Ovary (tissue), 10 donors: ENCODE measurements at places on chromosomes 7 and 10.

- H3K27ac ChIP-seq: no peak overlapping the region
- no peaks in the 10 kb centered on the region for H3K36me3 ChIP-seq
- peaks cover 4% of the 10 kb centered on the region for H3K4me1 ChIP-seq
- H3K4me3 ChIP-seq: no peak overlapping the region
- peak; percentile 11 for DNase-seq
- H3K27me3 ChIP-seq: no peaks in the 10 kb centered on the region
Measured at GRCh38 chr10:93921338-93921737, 27.6 kb downstream of the SLC35G1 start.

DNA sequence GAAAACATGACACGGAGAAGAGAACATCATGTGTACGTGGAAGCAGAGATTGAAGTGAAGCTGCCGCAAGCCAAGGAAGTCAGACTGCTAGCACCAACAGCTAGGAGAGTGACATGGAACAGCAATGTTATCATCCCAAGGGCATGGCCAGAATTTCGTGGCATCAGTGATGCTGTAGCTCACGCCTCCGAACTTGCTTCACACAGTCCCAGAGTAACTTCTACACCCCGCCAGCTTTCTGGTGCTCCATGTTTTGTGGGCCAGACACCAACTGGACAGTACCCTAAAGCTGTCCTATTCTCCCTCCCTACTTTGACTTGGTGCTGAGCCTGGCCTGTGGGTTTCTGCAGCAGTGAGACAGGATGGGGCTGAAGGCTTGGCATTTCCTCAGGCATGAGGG, 33.0 kb upstream of the EMX2 start:
- no peak overlapping the region for H3K27ac ChIP-seq
- H3K27me3 ChIP-seq: no peaks in the 10 kb centered on the region
- DNase-seq: no peak
- no peaks in the 10 kb centered on the region for H3K36me3 ChIP-seq
- H3K4me3 ChIP-seq: no peak overlapping the region

DNA sequence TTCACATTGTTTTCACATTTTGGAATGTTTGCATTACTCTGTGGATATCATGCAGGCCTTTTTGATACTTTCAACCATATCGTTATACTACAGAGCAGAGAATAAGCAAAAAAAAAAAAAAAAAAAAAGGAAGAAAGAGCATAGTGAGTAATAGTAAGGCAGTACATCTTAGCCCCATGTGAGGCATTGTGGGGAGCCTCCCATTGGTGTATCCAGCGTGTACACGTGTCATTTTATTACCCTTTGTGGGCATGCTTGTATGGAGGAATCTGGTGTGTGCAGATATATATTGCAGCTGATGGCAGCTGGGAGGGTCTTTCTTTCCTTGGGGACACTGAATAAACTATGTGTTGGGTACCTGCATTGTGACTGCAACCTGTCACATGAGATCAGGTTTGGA, 19.6 kb downstream of the R3HCC1L start:
- no peak for DNase-seq
- H3K27ac ChIP-seq: no peak overlapping the region
- no peaks in the 10 kb centered on the region for H3K36me3 ChIP-seq
- H3K4me1 ChIP-seq: peaks cover 3% of the 10 kb centered on the region

DNA sequence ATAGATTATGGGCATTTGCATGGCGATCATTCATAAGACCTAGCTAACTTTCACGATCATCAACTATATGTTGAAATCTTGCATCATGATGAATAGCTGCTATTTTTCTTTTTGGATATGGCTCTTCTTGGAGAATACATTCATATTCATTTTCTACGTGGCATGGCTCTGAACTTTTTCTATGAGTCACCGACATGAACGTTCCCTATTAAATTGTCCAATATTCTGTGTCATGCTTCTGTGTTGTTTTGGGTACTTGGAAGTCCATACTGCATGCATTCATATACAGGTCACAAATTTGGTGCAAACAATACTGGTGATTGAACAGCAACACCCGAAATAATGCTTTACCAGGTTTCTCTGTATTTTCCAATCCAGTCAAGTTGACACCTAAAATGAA, 37.9 kb upstream of the ANKRD1 start:
- DNase-seq: no peak
- H3K4me3 ChIP-seq: no peak overlapping the region
- H3K4me1 ChIP-seq: no peaks in the 10 kb centered on the region
- no peaks in the 10 kb centered on the region for H3K36me3 ChIP-seq

DNA sequence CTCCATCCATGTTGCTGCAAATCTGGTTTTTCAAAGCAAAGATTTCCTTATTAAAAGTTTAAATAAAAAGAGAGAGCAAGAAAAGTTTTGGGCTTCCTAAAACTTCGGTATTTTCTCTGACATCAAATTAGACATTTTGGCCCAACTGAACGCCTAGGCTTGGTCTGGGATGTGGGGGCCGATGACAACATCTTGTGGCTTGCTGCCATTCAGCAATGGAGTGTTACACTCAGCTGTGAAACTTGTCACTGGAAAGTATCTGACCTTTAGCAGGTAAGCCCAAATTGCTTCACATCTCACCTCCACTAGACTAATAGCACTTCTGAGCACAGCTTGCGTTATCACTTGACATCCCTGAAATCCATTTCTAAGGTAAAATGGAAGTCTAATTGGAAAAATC, 320.6 kb downstream of the GATA3 start:
- no peaks in the 10 kb centered on the region for H3K4me1 ChIP-seq

DNA sequence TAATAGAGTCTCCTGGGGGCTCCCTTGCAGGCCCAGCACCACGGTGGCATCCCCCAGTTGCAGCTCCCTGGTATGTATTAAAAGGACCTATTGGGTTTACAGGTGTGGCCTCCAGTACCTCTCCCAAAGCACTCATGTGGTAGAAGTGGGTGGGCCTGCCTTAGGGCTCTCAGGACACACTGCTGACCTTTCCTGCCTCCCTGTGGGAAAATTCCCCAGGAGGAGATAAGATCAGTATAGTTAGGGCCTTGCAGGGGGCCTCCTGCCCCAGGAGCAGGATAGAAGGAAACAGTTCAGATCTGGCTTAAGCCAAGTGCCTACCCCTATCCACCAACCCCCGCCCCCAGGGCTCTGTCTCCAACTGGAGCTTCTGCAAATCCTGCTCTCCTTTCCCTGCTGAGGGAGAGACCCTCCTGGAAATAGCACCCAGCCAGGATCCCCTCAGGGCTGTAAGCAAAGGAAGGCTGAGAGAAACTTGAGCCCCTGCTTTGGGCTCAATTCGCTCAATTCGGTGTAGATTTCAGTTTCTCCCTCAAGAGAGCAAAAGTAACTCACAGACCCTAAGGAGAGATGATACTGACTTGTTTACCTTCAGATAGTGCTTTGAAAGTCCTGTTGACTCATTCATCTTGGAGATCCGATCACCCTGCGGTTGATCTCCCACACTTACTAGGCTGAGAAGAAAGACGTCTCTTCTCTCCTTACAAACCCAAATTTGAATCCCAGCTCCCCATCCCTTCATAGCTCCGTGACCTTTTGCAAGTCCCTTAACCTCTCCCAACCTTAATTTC, 130.6 kb downstream of the WDR11 start:
- H3K4me3 ChIP-seq: no peak overlapping the region
- DNase-seq: no peak
- no peaks in the 10 kb centered on the region for H3K27me3 ChIP-seq

- H3K27ac ChIP-seq: no peak overlapping the region
- no peaks in the 10 kb centered on the region for H3K36me3 ChIP-seq
- no peak overlapping the region for H3K4me3 ChIP-seq
- H3K4me1 ChIP-seq: no peaks in the 10 kb centered on the region
- DNase-seq: no peak
- no peaks in the 10 kb centered on the region for H3K27me3 ChIP-seq
Measured at GRCh38 chr10:96772196-96772595, 51.9 kb upstream of the PIK3AP1 start.

DNA sequence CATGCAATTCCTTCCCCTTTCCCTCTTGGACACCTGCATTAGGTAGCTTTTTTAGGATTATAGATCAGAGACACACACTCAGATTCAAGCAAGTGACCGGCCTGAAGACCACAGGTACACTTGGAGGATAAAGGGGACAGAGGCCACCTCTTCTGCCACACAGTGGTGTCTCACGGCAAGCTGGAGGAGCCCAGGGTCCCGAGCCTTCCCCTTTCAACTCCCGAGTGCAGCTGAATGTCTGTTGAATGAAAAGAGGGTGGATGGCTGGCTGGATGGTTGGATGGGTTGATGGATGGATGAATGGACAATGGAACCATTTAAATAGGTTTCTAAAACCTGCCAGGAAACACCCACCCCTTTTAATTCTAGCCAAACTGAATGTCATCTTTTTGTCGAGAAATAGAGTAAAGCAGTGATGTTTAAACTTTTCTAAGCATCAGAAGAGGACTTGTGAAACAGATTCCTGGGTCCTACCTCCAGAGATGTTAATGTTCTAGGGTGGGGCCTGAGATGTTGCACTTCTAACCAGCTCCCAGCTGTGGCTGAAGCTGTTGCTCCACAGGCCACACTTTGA, 49.2 kb upstream of the ZMIZ1 start:
- H3K36me3 ChIP-seq: no peaks in the 10 kb centered on the region
- no peak overlapping the region for H3K4me3 ChIP-seq
- no peak for DNase-seq
- H3K4me1 ChIP-seq: peaks cover 17% of the 10 kb centered on the region
- H3K27me3 ChIP-seq: no peaks in the 10 kb centered on the region

- no peak overlapping the region for H3K27ac ChIP-seq
- H3K4me1 ChIP-seq: no peaks in the 10 kb centered on the region
Measured at GRCh38 chr7:45294559-45294958, 137.0 kb downstream of the RAMP3 start.

GRCh38 chr10:43759216-43759615, 110.5 kb upstream of the ZNF32 start:
- no peaks in the 10 kb centered on the region for H3K36me3 ChIP-seq
- no peaks in the 10 kb centered on the region for H3K4me1 ChIP-seq
- H3K27ac ChIP-seq: no peak overlapping the region
- H3K27me3 ChIP-seq: no peaks in the 10 kb centered on the region
- DNase-seq: no peak

DNA sequence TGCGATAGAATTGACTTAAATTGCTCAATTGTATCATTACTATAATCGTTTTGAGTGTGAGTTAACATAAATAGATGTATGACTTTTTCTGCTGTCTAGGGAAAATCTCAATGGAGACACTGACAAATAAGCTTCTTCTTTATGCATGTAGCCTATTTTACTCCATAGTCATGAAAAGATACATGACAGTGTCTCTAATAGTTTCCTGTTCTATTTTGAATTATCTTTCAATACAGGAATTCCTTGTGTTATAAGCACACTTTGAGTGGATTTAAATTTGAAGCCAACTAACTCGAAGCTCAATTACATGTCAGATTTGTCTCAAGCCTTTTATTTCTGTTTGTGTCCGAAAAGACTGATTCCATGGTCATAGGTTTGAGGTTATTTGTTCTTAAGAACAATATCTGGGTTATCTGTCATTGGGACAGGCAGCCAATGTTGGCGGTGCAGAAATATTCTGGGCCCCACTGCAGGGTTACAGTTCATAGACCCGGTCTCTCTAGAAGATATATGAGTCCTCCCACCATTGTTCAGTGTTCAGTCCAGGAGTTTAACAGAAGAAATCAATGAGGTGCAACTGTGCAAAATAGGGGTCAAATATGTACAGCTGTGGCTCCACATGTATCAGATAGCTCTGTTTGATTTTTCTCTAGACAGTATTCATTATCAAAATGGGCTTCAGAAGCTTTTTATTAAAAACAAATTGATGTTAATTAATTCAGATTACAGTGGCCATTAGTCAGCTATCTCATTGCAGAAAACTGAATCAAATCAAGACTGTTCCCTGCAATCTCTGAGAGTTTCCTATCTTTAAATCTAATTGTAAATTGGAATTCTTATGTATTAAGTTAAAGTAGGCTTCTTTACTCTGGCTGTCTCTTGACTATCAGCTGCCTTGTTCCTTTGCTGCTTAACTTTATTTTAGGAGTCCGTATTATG, 1238.8 kb downstream of the NXPH1 start:
- no peak overlapping the region for H3K4me3 ChIP-seq
- no peaks in the 10 kb centered on the region for H3K4me1 ChIP-seq
- H3K27me3 ChIP-seq: no peaks in the 10 kb centered on the region
- no peaks in the 10 kb centered on the region for H3K36me3 ChIP-seq

GRCh38 chr10:59279476-59279875, 82.9 kb downstream of the FAM13C start:
- H3K36me3 ChIP-seq: no peaks in the 10 kb centered on the region
- no peak for DNase-seq
- no peaks in the 10 kb centered on the region for H3K27me3 ChIP-seq
- peaks cover 4% of the 10 kb centered on the region for H3K4me1 ChIP-seq

- no peaks in the 10 kb centered on the region for H3K4me1 ChIP-seq
- DNase-seq: no peak
- no peak overlapping the region for H3K4me3 ChIP-seq
- H3K27me3 ChIP-seq: no peaks in the 10 kb centered on the region
- H3K36me3 ChIP-seq: no peaks in the 10 kb centered on the region
- no peak overlapping the region for H3K27ac ChIP-seq
Measured at GRCh38 chr7:598899-599298, 79.3 kb upstream of the PDGFA start.

GRCh38 chr10:88932539-88933256, 19.9 kb downstream of the ACTA2 start:
- no peaks in the 10 kb centered on the region for H3K36me3 ChIP-seq
- H3K27me3 ChIP-seq: no peaks in the 10 kb centered on the region
- DNase-seq: peak; percentile 71
- H3K4me3 ChIP-seq: no peak overlapping the region
- no peaks in the 10 kb centered on the region for H3K4me1 ChIP-seq

DNA sequence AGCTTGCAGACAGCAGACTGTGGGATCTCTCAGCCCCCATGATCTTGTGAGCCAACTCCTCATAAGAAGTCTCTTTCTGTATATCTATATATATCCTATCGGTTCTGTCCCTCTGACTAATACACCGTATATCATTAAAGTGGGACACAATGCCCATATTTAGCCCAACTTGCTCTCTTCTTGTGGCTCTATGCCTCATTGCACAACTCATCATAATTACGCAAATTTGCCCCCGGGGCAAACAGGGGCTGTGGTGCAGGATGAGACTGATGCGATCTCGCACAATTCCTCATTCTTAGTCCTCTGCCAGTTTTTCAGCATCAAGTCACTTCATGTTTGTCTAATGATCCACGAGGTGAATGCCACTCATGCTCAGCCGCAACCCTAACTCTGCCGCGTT, 183.2 kb downstream of the PRPF18 start:
- no peaks in the 10 kb centered on the region for H3K27me3 ChIP-seq
- no peaks in the 10 kb centered on the region for H3K36me3 ChIP-seq
- H3K4me1 ChIP-seq: no peaks in the 10 kb centered on the region
- no peak overlapping the region for H3K27ac ChIP-seq

GRCh38 chr10:116150606-116151005, 122.4 kb downstream of the GFRA1 start:
- no peaks in the 10 kb centered on the region for H3K4me1 ChIP-seq
- no peaks in the 10 kb centered on the region for H3K36me3 ChIP-seq
- no peak overlapping the region for H3K27ac ChIP-seq

DNA sequence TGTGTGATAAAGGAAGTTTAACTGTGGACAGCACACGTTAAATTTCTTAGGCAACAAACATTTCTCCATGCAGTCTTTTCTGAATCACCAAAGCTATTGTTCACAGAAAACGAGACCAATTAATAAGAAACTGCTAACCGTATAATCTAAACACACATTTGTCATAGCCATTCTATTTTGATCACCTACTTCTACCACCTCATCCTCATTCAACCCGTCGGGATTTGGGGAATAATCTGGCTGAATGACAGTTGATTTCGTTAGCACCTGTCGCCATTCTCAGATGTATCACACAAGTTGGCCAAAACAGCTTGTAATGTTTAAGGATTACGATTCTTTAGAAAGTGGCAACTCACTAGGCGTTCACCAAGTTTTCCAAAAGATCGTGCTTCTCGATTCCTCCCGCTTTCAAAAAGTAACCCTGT, 1.2 kb downstream of the EZH2 start:
- H3K27ac ChIP-seq: no peak overlapping the region
- H3K4me3 ChIP-seq: peak overlapping the region; percentile 95
- no peak for DNase-seq
- H3K27me3 ChIP-seq: no peaks in the 10 kb centered on the region

- DNase-seq: no peak
- H3K4me3 ChIP-seq: no peak overlapping the region
- H3K36me3 ChIP-seq: no peaks in the 10 kb centered on the region
Measured at GRCh38 chr7:136259074-136259473, 281.9 kb upstream of the MTPN start.
